Left colon (tissue), 2 donors: ENCODE measurements at places on chromosomes 12 and 14.

DNA sequence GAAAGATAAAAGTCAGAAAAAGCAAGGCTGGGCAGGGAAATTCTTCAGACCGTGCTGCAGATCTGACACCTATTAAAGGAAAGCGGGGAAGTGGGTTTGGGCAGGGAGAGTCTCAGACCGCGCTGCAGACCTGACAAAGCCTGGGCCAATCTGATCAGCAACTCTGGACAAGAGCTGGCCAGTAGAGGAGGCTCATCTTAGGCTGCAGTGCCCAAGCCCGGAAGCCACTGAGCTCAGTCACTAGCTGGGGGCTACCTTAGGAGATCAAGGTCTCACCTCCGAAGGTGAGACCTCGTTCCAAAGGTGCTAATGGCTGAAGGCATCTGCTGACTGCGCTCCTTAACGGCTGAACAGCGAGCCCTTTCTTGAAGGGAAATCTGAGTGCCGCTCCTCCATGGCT, 60.2 kb downstream of the SINHCAF start:
- no peak for DNase-seq

DNA sequence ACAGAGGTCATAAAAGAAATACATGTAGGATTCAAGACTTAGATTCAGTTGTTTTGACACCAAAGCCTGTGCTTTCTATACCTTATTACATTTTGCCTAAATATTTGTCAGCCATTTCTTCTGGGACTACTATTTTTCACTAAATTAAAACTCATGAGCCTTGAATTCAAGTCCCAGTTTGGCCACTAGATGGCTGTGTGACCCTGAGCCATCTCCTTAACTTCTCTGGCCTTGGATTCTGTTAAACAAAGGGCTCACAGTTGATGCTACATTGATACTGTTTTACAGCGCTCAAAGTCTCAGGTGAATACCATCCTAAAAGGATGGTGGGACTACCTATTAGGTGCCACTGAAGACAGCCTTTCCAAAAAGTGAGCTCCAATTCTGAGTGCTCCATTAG, 39.6 kb upstream of the CCDC198 start:
- DNase-seq = no peak

DNA sequence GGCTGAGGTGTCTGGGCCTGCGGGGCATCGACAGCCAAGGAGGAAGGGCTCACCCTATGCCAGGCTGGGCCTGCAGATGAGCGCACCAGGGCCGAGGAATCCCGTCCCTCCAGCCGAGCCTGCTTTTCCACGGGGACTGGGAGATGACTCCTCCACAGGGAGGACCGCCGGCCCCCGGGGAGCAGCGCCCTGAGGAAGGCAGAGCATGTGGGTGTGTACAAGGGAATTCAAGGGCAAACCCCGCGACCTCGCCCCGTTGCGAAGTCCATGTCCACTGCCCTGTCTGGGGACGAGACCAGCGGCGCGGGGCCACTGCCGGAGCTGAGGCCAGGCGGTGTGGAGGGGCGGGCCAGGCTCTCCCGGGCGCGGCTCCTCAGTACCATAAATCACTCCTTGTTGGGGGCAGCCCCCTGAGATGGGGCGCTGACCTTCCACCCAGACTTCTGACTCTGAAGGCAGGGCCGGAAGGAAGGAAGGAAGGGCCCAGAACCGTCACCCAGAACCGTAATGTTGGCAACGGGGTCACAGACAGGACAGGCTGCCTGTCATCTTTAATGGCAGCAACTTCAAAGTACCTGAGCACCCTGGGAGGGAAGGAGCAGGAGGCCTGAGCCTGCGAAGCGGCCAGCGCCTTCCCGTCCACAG, 52.5 kb downstream of the RNF34 start:
- DNase-seq = peak; percentile 77

DNA sequence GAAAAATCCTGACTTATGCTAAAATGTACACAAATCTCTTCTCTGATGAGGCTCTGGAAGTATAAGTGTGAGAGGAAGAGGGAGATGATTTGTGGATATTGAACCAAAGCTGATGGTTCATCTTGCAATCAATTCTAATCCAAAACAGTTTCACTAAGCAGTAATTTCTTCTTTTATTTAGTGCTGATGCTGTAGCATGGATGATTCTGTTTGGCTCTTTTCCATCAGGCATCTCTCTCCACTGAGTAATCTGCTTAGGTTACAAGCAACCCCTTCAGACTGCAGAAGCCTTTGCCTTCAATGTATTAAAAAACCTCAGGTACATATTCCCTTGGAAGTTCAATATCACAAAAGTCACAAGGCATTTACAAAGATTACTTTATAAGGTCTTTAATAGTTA, 159.1 kb upstream of the CCDC198 start:
- no peak for DNase-seq

GRCh38 chr12:1282670-1283315, 291.8 kb downstream of the ERC1 start:
- peak; percentile 38 for DNase-seq

- no peak for DNase-seq
Measured at GRCh38 chr12:50056639-50056976, 788 bp upstream of the ASIC1 start.

- no peak for DNase-seq
Measured at GRCh38 chr12:132337557-132337956, 8.2 kb upstream of the GALNT9 start.

DNA sequence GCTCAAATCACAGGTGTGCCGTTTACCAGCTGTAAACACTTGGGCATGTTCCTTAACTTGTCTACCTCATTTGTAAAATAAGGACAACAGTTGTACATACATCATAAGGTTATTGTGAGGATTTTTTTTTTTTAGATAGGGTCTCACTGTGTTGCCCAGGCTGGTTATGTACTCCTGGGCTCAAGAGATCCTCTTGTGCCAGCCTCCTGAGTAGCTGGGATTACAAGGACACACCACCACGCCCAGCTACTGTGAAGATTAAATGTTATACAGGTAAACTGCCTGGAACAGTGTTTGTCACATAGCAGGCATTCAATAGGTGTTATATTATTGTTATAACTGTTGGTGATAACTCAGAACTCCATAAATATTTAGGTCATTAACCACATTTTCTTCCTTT, 12.7 kb downstream of the TMED10 start:
- DNase-seq = no peak

DNA sequence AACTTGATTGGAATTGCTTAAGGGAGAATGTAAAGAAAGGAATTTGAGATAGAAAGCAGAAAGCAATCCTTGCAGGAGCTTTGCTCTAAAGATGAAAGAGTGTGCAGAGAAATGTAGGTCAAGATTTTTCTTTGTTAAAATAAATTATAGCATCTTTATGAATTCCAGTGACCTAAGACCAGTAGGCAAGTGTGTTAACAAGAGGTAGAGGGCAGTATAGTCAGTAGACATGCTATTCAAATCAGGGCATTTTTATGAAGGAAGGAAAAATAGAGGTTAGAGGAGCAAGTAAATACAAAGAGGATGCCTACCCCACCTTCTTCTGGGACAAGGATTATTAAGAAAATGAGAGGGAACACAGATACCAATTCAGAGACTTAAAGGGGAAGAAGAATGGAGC, 148.5 kb downstream of the PLCZ1 start:
- no peak for DNase-seq

DNA sequence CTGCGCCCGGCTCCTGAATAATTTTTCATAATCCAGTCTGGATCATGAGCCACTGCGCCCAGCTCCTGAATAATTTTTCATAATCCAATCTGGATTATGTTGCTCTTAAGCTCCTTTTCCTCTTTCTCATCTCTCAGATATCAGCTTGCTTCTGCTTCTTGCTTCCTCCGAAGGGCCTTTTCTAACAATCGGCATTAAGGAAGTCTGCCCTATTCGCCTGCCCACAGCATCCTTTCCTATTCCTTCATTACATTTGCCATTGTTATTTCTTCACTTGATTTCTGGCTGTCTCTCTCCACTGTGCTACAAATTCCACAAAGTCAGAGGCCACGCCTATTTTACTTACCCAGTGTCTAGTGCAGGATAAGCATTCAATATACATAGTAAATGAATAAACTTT, 83.5 kb downstream of the TTC7B start:
- no peak for DNase-seq

GRCh38 chr14:30252151-30252550, 306.8 kb upstream of the G2E3 start:
- DNase-seq = no peak

GRCh38 chr12:6672143-6672542, 9.2 kb upstream of the ING4 start:
- no peak for DNase-seq

- peak; percentile 89 for DNase-seq
Measured at GRCh38 chr14:91396959-91397815, 20.4 kb downstream of the CCDC88C start.

DNA sequence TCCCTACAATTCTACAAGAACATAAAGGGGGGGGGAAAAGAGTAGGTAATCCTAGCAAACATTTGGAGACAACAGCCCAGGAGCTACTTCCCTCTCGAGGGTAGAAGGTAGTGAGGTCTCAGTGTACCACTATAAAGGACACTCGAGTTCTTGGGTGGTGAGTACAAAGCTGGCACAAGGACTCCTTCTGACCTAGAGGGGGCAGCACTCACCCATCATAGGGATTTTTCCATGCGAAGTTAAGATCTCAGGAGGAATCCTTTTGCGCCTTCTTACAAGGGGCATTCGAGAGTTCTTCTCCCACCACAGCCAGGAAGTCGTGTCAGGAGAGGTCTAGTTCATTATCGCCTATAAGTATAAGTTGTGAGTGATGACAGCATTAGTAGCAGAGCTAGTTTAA, 200.2 kb upstream of the RBM19 start:
- no peak for DNase-seq

DNA sequence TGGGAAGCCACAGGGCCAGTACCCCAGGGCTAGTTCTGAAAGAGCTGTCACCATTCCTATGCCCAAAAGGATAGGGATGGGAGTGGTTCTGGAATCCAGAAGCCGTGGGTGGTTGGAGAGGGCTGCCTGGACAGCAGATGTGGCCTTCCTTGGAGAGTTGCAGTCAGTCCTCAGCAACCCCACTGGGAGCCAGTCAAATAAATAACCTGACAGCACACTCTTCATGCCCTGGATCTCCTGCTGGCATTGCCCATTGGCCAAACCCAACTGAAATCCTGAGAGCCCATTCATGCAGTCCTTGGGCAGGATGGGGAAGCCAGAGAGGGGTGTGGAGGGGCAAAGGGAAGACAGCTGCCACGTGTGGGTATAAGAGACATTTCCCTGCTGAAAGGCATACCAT, 128.2 kb downstream of the PTPN11 start:
- no peak for DNase-seq

GRCh38 chr12:51307655-51308593, 16.1 kb downstream of the BIN2 start:
- DNase-seq = peak; percentile 42

GRCh38 chr12:93198086-93198485, 179.6 kb upstream of the NUDT4 start:
- no peak for DNase-seq

DNA sequence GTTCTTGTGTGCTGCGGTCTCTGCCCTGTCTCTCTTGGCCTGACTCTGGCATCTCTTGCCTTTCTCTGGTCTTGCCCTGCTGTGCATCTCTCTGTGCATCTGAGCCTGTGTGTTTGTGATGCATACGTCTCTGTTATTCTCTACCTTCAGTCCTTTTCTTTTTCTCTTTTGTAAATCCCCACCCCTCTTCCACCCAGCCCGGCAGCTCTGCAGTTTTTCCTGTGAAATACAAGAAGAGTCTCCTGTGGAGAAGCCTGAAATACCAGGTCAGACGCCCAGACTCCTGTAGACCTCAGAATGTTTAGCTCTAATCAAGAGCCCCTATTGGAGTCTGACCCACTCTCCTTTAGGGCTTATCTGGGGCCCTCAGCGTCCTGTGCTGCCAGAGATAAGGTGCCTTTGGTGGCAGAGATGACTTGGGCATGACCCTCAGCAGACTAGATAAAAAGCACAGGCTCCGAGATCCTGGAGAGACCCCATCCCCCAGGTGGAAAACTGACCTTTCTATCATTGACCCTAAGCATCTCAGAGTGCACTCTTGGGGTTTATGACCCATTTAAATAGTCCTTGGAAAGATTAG, 167.5 kb upstream of the SRRM4 start:
- DNase-seq = no peak

GRCh38 chr14:105492031-105492970, 1.3 kb downstream of the TEDC1 start:
- peak; percentile 31 for DNase-seq

DNA sequence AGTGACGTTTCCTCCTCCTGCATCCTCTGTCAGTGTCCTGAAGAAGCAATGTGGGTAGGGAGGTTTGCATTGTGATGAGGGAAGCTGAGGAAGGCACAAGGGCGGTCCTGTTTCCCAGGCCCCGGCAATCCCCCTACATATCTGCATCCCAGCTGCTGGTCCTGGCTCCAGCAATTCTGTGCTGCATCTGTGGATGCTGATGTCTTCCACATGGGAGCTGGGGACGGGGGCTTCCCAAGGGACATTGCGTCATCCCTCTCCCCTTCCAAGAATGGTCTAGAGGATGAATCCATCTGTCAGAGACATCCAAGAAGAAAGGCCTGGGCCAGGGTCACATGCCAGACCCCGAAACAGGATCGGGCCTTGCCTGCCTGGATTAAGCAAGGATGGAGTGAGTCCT, 52.1 kb downstream of the TSPAN11 start:
- DNase-seq = no peak

DNA sequence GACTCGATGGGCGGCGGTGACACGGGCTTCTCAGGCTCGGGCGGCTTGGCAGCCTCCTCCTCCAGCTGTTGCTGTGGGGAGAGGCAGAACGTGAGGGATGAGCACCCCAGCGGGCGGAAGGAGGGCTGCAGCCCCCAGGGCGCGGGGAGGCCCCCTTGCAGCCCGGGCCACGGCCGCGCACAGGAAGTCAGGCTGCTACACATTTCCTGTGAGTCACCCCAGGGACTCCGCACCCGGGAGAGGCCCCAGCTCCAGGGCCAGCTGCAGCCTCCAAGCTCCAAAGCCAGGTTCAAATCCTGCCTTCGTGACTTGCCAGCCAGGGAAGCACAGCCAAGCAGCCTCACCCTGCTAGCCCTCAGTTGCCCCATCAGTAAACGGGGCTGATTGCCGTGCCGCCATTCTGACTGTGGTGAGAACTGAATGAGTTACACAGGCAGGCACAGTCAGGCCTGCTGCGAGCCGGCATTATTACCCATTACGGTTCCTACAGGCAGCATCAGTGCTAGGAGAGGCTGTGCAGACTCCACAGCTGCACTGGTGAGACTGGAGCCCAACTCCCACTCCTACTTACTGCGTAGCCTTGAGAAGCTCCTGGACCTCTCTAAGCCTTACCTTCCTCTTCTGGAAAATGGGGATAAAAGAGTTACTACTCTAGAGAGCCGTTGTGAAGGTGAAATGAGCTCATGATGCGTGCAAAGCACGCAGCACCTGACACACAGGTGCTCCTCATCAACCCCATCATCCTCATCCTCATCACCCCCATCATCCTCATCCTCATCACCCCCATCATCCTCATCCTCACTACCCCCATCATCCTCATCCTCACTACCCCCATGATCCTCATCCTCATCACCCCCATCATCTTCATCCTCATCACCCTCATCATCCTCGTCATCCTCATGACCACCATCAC, 100.9 kb downstream of the NCOR2 start:
- peak; percentile 68 for DNase-seq

DNA sequence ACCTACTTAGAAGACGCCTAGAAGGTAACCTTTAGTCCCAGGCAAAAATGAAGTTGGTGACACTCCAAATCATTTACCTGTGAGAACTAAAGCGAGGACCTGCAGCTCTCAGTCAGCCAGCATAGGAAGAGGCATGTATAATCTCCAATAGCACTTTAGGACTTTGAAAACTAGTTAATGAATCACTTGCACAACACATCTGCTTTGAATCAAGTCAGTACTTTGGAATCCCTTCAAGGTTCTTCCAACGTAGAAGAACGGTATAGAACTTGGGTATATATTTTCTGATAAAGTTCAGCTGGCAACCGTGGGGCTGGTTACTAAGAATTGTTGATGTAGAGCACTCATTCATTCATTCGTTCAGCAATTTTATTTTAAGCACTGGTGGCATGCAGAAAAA, 251.9 kb downstream of the TMEM132D start:
- DNase-seq = no peak
